Left lobe of liver (tissue), 2 donors: ENCODE measurements at places on chromosomes 2 and 18. TPM values are rescaled to one million over a fixed set of nuclear protein-coding genes. Genes with fewer than 3 reads are reported as not detected.

DNA sequence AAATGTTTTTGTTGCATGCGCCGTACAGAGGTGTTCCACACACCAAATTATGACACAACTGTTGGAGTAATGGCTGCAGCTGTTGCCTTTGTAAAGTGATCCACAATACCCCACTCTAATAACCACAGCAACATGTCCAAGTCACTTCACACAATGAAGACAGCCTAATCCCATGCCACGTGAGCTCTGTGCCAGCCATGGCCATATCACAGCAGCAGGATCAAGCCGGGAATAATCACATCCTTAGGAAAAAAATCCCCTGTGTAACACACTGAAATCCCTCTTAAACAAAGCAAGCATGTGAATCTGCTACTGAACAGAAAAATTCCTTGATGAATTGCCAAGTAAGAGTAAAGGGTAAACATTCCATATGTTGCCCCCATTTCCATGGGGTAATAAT is 179.5 kb upstream of the PARD3B start:
- no peak for DNase-seq

GRCh38 chr2:171531291-171531690 is 9.0 kb downstream of the CYBRD1 start:
- DNase-seq = no peak

DNA sequence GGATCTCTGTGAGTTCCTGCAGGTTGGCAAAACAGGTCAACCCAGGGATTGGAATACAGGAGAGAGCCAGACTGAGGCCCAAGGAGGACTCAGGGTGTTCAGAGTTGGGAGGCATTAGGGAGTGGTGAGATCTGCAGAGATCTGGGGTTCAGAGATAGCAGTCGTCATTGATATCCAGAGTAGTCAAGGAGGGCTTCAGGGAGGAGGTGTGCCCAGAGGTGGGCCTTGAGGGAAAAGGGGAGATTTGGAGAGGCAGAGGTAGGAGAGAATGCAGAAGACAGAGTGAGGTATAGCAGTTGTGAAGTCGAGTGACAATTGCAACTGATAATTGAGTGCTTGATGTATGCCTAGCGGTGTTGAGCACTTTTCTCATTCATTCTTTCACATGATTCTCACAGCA is 70.3 kb downstream of the CTIF start:
- DNase-seq = no peak

NEU2 gene
- not detected for total RNA-seq

AKAIN1 gene
- total RNA-seq = 0.88 TPM

DNA sequence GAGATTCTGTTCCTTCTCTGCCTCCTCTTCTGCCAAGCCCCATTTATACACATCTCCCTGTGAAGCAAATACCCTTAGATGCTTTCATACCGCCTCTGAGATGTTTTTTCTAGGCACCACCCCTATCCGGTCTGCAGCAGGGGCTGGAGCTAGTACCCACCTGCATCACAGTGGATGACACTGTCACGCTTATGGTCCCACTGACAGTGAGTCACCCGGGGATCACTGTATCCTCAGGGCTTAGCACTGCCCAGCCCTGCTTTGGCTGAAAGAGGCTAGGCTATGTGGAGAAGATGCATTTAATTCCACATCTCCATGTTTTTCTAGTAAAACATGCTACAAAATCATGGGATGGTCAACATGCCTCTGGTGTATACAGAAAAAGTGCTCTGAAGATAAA is 9.9 kb downstream of the FABP1 start:
- DNase-seq = no peak

ALPG gene
- total RNA-seq = not detected

- no peak for DNase-seq
Observed at GRCh38 chr2:148701877-148702276, 57.3 kb downstream of the EPC2 start.

- no peak for DNase-seq
Observed at GRCh38 chr2:59314031-59314766, 1073.1 kb upstream of the FANCL start.

CAB39 gene
- 22.6 TPM for total RNA-seq

- no peak for DNase-seq
Observed at GRCh38 chr18:36440614-36441013, 143.1 kb downstream of the FHOD3 start.

NHEJ1 gene
- 7.8 TPM for total RNA-seq

CD207 gene
- total RNA-seq = not detected

DNA sequence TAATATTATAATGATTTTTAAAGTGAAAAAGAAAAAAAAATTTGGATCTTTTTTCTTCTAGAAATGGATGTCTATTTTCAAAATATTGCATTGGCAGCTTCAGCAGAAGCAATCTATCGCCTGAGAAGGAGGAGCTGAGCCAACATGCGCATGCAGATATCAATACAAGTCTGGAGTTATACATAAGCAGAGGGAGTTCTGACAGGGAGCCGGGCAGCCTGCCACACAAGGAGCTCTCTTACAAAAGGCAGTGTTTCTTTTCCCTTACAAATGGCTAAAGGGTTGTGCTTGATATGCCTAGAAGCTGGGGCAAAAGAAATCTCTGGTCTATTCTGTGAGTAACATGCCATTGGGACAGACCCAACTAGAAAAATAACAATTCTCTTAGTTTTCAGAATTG is 291.9 kb upstream of the TRIB2 start:
- DNase-seq = no peak

DNA sequence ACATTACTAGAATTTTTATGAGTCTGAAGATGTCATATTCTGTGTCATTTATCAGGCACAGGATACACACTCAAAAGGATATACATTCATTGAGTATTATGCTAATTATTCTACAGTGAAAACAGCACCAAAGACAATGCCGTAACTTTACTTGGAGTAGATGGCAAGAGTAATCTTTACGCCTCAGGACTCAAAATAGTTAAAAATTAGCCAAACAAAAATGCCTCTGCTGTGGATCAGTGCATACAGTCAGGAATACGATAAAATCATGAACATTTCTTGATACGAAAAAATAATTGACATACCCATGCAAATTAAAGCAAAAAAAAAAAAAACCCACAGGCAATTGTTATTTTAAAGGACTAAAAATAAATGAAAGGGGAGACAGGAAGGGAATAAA is 129.7 kb downstream of the NETO1 start:
- DNase-seq = no peak

SPATA3 gene
- not detected for total RNA-seq

GRCh38 chr2:11742317-11742701 is 4.1 kb upstream of the LPIN1 start:
- no peak for DNase-seq

LAMA3 gene
- 1.5 TPM for total RNA-seq

- no peak for DNase-seq
Observed at GRCh38 chr2:84526562-84526961, 10.3 kb downstream of the DNAH6 start.

DNA sequence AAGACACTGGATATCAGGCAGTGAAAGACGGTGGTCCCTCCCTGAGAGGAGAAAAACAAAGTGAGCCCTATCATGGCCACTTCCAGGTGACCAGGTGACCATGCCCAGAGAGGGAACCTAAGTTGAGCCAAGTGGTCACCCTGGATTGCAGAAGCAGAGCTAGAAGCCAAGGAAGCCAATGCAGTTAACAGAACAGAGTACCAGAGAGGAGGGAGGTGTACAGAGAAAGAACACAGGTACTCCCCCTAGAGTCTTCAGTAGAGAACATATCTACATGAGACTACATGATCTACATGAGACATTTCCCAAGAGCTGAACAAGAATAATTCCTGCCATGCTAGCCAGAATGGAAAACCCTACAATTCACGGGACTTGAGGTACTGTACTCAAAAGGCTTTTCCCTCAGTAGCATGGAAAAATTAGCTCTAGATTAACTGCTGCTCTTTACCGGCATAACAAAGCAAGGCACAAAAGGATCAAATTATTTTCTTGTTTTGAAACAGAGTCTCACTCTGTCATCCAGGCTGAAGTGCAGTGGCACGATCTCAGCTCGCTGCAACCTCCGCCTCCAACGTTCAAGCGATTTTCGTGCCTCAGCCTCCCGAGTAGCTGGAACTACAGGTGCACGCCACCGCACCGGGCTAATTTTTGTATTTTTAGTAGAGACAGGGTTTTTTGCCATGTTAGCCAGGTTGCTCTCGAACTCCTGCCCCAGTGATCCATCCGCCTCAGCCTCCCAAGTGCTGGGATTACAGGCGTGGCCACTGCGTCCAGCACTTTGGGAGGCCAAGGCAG is 23.5 kb downstream of the ROCK2 start:
- DNase-seq = no peak

GRCh38 chr2:200422071-200422470 is 87.8 kb downstream of the KCTD18 start:
- no peak for DNase-seq

GRCh38 chr2:58812771-58813344 is 571.7 kb upstream of the FANCL start:
- DNase-seq = no peak

COL4A3 gene
- 0.55 TPM for total RNA-seq

GRCh38 chr2:189002079-189002478 is 27.9 kb downstream of the COL3A1 start:
- DNase-seq = no peak

- DNase-seq = no peak
Observed at GRCh38 chr18:24185805-24186204, 46.9 kb downstream of the CABYR start.

- no peak for DNase-seq
Observed at GRCh38 chr2:237229905-237230304, 144.2 kb downstream of the COPS8 start.

IL18R1 gene
- 7.6 TPM for total RNA-seq

DNA sequence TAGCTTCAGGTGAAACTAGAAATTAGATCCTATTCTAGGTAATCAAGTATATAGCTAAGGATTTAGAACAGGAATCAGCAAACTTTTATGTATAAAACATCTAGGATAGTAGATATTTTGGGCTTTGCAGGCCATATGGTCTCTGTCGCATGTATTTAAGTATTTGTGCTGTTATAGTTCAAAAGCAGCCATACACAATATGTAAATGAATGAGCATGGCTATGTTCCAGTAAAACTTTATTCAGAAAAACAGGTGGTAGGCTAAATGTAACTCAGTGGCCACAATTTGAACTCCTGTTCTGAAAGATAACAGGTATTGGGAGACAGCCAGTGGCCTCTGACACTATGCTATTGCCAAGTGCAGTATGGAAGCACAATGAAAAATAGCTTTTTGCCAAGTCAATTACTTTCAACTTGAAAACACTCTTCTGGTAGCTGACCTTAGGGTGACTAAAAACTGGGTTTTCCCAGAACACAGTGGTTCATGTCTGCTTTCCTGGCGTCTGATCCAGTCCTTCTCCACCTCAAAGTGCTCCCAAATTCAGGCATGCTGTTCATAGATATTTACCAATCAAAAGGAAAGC is 304.7 kb upstream of the SYT4 start:
- no peak for DNase-seq

FBXO36 gene
- 1.1 TPM for total RNA-seq

- DNase-seq = no peak
Observed at GRCh38 chr2:65357959-65358294, 74.5 kb downstream of the SPRED2 start.

DNA sequence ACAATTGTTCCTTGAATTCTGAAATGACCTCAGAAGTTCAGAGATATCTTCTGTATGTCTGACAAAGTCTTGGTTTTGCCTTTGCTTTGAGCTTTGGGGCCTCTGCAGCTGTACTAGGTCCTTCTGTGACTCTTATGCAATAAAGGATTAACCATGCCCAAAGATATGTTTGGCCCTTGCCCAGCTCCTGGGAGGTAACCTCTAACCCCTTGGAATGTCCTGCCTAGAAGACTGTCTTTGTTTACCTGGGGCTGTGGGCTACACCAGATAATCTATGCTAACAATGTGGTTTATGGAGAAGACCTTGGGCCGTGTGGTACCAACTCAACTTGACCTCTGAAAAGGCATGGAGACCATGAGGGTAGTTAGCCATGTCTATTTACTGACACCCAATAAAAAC is 140.9 kb upstream of the CAPN13 start:
- no peak for DNase-seq

DNA sequence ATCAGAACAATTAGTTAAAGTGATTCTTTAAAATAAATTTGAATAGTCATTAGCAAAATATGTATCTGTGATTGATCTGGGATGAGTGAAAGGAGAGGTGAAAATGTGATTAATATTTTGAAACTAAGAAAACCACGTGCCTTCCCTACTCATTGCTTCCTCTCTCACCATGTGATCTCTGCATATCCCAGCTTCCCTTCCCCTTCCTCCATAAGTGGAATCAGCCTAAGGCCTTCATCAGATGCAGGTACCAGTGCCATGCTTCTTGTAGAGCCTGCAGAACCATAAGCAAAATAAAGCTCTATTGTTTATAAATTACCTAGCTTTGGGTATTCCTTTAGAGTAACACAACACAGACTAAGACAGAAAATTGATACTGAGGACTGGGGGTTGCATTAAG is 11.2 kb upstream of the STAT1 start:
- no peak for DNase-seq

CNRIP1 gene
- total RNA-seq = 2.3 TPM

DNA sequence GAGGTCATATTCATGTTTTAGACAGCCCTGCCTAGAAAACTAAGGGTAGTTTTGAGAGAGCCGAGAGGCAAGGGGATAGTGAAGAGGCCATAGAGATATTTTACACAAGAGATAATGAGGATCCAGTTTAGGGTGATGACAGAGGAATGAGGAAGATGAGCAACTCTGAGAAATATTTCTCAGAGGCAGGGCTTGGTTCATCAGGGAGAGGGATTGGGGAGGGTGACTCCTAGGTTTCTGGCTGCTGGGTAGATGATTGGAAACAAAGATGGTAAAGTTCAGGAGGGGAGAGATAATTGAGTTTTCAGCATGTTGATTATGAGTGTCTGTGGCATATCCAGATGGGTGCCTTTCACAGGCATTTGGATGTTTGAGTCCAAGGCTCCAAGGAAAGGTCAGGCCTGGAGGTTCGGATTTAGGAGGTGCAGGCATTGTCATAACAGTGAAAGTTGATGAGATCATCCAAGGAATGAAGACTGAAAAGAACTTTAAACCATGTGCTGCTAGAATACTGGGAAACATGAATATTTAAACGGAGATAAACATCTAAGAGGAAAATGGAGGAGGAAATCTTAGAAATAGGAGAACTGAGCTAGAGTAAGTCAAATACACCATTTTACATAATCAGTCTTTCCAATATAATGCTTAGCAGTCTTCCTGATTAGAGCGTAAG is 7.4 kb downstream of the MYL12B start:
- DNase-seq = no peak

- DNase-seq = peak; percentile 30
Observed at GRCh38 chr2:2581331-2582159, 250.5 kb upstream of the MYT1L start.

GRCh38 chr2:225074366-225074765 is 32.1 kb upstream of the DOCK10 start:
- no peak for DNase-seq

ARHGAP28 gene
- 0.68 TPM for total RNA-seq

- no peak for DNase-seq
Observed at GRCh38 chr2:139217641-139218040, 437.5 kb upstream of the NXPH2 start.
